Left ventricle myocardium inferior (tissue), 1 donor: ENCODE measurements at places on chromosomes 5 and 9. TPM values are rescaled to one million over a fixed set of nuclear protein-coding genes. Genes with fewer than 3 reads are reported as not detected.

ADAMTSL2 gene
- total RNA-seq: 6.0 TPM

GRCh38 chr5:38443390-38443789 lies 113.1 kb downstream of the LIFR start:
- no peak for DNase-seq

PTPN3 gene
- total RNA-seq: 27.4 TPM

SOHLH1 gene
- total RNA-seq: not detected

GRCh38 chr5:97355775-97356174 lies 172.7 kb upstream of the RIOK2 start:
- DNase-seq: no peak

- no peak for DNase-seq
These were observed 33.4 kb downstream of the GCNT4 start for GRCh38 chr5:75018805-75019587.

CDC20B gene
- not detected for total RNA-seq

DNA sequence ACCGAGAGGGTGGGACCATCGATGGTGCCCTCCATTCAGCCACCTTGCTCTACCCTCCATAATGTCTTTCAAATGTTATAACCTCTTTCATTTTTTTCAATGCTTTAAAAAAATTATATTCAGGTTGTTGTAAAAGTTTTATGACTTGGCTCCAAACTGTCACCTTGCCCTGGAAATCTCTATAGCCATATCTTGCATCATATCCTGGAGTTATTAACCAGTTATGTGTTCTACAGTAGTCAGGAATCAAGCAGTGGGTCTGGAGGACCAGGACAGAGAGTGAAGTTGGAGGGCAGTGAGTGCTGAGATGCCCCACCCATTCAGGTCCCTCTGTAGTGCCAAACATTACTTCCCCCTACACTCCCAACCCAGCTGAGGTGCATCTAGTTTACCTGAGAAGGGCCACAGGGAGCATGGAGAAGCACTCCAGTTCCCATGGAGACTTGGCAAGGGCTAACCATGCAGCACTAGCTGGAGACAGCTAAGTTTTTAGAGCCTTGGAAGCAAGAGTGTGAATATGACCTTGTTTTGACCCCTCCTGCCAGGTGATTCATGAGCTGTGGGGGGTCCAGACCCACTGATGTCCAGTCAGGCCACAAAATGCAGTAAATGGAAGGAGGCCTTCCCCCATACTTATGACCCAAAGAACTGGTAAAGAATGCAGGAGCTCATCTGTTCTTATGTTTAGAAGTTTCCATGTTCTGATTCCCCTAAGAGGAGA lies 5.5 kb downstream of the IFNA8 start:
- DNase-seq: no peak

GRCh38 chr9:122016309-122016708 lies 76.8 kb downstream of the TTLL11 start:
- DNase-seq: no peak

GRCh38 chr5:109929911-109930310 lies 240.2 kb downstream of the MAN2A1 start:
- no peak for DNase-seq

DNA sequence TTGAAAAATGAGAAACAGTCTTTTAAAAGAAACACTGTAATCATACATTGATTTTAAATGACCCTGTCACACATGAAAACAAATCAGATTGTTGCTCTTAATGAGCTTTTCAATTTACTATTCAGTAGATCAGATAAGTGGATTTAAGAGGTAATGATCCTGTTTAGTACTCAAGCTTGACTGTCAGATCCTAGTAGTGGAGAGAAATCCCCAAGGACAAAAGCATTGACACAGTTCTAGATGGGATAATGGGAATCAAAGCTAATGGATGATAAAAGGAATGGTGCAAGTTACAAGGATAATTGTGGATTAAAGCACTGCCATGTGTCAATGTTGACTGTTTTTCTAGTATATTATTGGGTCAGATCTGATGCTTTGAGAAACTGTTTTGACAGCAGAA lies 142.3 kb upstream of the TLX3 start:
- no peak for DNase-seq

CSF2 gene
- total RNA-seq: not detected

GRCh38 chr5:160442824-160443431 lies 21.3 kb downstream of the PTTG1 start:
- no peak for DNase-seq

ANKRD20A1 gene
- 1.5 TPM for total RNA-seq

DNA sequence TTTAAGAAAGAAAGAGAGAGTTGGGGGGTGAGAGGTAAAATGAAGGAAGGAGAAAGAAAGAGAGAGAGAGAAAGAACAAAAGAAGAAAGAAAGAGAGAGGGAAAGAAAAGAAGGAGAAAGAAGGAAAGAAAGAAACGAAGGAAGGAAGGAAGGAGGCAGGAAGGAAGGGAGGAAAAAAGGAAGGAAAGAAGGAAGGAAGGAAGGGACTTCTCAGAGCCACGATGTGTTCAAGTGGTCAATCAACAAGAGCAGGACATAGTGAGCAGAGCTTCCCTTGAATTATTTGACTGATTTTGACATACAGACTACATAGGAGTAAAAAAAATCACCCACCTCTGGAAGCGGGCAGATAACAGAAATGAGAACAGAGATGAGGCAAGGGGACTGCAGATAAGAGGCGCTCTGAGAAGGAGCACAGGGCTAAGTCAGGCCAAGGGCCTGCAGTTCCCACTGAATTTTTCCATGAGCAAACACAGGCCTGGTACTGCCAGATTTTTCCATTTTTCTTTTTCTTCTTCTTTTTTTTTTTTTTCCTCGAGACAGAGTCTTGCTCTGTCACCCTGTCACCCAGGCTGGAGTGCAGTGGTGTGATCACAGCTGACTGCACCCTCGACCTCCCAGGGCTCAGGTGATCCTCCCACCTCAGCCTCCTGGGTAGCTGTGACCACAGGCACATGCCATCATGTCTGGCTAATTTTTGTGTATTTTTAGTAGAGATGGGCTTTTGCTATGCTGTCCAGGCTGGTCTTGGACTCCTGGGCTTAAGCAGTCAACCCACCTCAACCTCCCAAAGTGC lies 77.7 kb upstream of the IL17B start:
- DNase-seq: no peak

GRCh38 chr5:103497781-103498180 lies 64.8 kb downstream of the NUDT12 start:
- DNase-seq: no peak

GRCh38 chr5:173707392-173707791 lies 90.9 kb upstream of the BOD1 start:
- DNase-seq: peak; percentile 54

DNA sequence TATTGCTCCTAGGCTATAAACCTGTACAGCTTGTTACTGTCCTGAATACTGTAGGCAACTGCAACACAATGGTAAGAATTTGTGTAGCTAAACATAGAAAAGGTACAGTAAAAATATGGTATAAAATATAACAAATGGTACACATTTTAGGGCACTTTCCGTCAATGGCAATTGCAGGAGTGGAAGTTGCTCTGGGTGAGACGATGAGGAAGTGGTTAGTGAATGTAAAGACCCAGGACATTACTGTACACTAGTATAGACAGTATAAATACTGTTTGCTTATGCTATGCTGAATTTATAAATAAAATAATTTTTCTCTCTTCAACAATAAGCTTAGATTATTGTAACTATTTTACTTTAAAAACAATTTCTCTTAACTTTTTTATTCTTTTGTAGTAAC lies 15.6 kb upstream of the ADRB2 start:
- no peak for DNase-seq

GRCh38 chr5:41412496-41412895 lies 97.9 kb downstream of the PLCXD3 start:
- no peak for DNase-seq

KIF20A gene
- 0.77 TPM for total RNA-seq

FOXI1 gene
- not detected for total RNA-seq

TLX3 gene
- total RNA-seq: not detected

ANGPTL2 gene
- 35.7 TPM for total RNA-seq

DNA sequence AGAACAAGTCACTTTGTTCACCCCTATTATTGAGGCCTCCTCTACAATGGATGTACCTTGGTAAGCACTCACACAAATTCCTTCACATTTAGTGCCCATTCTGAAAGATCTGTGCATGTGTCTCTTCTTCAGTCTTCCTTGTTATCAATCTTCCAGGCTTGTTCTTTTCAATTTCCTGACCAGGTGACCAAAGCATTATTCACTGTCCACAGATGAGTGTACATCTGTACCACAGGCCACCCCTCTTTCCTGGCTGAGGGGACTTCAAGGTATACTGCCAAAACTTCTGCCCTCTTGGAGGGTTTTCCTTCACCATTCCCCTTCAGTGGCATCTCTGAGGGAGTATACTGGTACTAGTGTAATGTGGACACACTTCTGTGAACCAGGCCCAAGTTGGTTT lies 25.5 kb upstream of the STOM start:
- no peak for DNase-seq
